Stimulated activated naive CD4-positive, alpha-beta T cell (primary cell): ENCODE measurements at places on chromosomes 7 and 10.

DNA sequence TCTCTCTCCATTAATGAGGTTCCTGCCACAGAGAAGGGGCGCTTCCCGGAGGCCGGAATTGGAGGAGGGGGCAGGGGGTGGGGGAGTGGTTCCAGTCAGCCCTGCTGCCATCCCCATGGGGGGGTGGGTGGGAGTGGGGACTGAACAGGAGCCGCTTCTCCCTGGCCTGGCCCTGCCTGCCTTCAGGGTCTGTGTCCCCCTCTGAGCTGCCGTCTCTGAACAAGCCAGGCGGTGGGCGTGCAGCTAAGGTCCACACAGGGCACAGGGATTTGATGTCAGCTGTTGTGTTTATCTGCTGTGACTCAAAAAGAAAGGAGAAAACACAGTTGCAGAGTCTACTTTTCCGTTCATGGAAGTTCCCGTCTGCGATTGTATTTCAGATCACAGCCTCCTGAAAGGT is 141.5 kb upstream of the PCBD1 start:
- DNase-seq = no peak

DNA sequence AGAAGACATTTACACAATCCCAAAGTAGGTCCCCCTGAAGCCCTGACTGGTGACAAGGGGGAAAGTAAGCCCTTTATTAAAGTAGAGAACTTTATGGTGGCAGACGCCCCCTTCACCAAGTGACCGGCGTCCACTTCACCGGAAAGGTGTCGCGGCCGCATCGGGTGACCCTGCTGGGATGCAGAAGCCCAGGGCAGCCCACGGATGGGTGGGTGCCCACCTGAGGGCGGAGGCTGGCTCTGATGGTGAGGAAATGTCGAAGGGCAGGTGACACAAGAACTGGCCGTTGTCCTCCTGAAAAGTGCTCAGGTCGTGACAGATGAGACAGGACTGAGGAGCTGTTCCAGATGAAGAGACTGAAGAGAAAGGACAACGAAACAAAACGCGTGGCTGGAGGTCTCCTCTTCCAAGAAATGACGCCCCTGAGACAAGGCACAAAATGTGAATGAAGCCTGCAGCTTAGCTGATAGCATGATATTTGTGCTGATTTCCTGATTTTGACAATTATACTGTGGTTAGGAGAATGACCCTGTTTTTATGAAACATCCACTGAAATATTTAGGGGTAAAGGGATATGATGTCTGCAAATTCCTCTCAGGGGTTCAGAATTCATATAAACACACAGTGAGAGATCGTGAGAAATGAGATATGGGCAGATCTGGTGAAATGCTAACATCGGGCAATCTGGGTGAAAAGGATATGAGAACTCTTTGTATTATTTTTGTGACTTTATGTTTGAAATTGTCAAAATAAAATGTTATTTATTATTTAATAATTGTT is 123.9 kb downstream of the PRKAG2 start:
- DNase-seq = no peak

DNA sequence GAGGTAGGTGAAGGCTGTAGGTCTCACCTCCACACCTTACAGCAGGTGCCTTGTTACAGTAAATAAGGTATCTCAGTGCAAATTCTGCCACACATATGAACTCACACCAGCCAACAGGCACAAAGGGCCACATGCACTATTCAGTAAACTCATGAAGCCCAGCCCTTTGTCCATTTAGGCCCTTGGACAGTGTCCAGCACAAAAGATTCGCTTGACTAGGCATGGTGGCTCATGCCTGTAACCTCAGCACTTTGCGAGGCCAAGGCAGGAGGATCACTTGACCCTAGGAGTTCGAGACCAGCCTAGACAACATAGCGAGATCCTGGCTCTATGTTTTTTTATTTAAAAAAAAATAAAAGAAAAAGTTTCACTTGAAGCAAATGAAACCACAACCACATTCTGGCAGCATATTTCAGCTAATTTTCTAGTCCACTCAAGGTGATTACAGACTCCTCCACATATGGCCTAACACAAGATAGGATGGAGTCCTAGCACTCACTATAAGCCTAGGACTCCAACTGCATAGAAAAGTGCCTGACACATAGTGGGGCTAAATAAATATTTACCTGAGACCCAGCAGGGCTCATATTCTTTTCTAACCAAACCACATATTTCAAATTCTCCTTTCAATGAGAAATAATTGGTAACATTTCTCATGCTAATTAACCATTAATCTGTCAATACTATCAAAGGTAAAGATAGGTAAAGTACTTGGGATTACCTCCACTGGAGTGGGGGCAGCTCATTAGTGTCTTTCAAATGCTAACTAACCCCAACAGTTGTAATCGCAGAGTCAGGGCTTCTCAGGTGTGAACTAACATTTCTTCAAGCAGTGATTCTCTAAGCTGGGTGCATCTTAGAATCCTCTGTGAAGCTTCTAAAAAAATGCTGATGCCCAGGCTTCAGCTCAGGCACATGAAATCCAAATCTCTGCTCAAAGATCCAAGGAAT is 4.5 kb upstream of the ANKRD1 start:
- DNase-seq = no peak

DNA sequence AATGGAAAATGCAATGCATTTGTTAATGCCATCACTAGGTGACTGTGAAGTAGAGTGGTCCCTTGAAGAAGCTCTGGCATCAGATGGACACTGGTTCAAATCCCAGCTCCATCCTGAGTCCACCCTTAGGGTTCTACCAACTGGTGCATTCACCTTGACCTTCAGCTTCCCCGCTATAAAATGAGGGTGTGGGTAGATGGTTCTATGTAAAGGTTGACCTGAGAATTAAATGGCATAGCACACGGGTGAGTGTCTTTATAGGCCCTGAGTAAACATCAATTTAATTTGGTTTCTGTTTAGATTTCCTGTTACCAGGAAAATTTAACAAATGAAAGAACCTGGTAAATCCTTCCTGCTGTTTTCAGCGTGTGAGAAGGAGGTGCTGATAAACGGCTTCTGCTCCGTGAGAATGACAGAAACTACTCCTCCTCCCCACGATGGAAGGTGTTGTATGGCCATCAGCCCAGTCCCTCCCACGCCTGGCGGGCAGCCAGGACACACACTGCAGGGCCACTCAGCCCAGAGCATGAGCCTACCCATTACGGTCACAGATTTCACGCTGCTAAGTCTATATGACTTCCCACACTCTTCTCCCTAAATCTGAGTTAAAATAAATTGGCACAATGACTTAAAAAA is 210.1 kb downstream of the TNS3 start:
- DNase-seq = no peak

- DNase-seq = no peak
Measured at GRCh38 chr7:82275342-82275741, 168.2 kb downstream of the CACNA2D1 start.

DNA sequence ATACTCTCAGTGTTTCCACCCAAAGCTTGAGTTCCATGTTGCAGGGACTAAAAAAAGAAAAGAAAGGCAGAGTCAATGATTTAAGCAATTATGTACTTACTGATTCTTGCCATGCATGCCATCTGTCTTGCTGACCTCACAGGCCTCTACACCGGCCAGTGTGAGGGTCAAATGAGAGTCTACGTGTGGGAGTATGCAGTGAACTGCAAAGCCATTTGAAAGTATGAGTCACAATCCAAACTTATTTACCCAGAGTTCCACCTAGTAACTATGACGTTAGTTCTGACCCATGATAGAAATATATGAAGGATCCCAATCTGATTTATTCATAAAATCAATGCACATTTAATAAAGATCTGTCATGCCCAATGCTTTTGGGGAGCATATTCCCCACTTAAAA is 26.5 kb downstream of the PDE1C start:
- DNase-seq = no peak
